ENCODE measurements at places on chromosomes 12 and 14.
A peak's percentile ranks its signal among the peaks of the same experiment; 100 is the strongest.

- DNase-seq = no peak
These were observed 24.1 kb upstream of the CRADD start for GRCh38 chr12:93653079-93653478.

GRCh38 chr14:77037215-77037937 lies 8.9 kb upstream of the IRF2BPL start:
- no peak for DNase-seq

GRCh38 chr14:65287264-65288131 lies 125.0 kb upstream of the FUT8 start:
- peak; percentile 10 for DNase-seq

- DNase-seq = no peak
These were observed 449 bp downstream of the THAP2 start for GRCh38 chr12:71664411-71665089.

DNA sequence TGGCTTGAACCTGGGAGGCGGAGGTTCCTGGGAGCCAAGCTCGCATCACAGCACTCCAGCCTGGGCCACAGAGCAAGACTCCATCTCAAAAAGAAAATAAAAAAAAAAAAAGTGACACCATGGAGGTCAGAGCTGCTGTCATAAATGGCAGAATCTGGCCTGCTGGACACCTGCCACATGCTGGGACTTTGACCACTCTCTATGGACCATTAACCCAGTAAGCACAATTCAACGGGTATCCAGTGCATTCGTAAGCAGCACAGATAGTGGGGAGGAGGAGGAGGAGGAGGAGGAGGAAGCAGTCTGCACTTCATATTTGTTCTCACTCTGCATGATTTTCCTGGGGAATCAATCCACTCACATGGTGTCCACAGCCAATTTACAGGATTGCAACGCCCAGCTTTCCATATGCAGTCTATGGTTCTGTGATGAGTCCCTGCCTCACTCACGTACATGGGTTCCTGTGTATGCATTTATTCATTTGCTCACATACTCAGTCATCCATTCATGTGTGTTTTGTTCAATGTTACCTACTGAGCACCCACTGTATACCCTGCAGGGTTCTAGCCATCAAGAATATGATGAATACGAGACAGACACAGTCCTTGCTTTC lies 326.8 kb downstream of the GLT1D1 start:
- DNase-seq = no peak

DNA sequence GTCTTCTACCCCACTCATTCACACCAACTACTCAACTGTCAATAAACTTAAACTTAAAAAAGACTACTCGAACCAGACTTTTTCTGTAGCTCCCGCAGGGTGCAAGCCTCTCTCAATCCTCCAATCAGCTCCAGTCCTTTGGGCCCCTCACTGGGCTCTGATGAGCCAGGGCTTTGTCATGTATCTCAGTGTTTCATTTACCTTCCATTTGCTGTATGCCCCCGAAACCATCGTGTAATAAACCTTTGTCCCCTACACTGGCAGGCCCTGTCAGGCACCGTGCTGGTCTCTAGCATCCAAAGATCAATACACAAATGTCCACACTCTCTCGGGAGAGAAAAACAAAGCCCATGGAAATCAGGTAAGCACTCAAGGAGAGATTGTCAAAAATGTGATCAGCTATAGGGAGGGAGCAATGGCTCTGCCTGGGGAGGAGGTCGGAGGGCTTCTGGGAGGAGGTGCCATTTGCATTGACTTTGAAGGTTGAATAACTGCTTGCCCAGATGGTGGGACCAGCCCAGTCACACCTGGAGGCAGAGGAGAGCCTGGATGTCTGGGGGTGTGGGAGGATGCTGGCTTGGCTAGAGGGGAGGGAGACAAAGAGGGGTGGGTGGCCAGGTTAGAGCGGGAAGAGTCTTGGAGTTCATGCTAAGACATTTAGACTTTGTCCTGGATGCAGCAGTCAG lies 42.1 kb upstream of the DICER1 start:
- DNase-seq = no peak

- no peak for DNase-seq
These were observed 124.0 kb downstream of the ESR2 start for GRCh38 chr14:64170181-64170580.

- DNase-seq = no peak
These were observed 11.7 kb upstream of the NAA30 start for GRCh38 chr14:57378661-57379060.

- DNase-seq = no peak
These were observed 3.8 kb upstream of the GZMH start for GRCh38 chr14:24613241-24613640.

DNA sequence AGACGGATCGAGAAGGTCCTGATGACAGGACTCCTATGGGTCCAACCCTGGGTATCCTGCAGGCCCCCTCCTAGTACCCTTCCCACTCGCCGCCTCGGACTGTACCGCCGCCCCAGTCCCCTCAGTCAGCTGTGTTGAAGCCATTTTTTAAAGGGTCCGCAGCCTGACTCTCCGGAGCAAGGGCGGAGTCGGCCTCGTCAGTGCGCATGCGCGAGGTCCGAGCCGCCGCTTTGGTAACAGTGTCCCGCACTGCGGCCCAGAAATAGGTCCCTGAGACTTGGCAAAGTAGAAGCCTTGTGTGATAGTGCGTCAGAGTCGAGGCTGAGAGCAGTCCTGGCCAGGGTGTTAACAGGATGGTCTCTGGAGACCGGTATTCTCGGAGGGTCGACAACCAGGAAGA lies 769.0 kb upstream of the ALG10B start:
- DNase-seq = no peak

- DNase-seq = no peak
These were observed 340.2 kb downstream of the AEBP2 start for GRCh38 chr12:19779395-19780056.

DNA sequence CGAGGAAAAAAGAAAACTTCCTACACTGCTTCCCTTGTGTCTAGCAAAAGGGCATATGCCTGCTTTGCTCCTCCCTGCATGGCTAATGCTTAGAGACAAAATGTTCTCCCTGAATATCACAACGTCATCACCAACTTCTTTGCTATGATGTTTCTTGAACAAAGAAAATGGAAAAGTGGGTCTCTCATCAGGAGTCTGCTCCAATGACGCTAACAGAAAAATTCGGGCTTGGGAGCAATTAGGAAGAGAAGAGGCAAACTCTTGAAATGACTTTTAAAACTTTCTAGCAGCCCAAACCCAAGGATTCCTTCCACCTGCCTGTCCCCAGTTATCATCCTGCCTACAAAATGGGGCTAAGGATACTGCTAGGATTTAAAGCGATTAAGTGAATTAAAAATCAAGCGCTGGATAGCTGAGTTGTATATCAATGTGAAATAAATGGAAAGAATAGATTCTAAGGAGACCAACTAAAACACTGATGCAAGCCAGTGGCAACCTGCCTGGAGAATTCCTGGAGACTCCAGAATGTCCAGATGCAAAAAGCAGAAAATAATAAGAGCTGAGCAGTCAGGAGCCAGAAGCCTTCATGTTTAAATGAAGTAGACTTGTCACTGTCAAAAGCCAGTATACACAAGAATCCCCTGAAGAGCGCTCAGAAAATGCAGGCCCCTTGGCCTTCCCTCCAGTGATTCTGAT lies 183.8 kb downstream of the DPF3 start:
- DNase-seq = no peak

GRCh38 chr12:15602051-15602672 lies 187.0 kb downstream of the EPS8 start:
- no peak for DNase-seq

Measured in stimulated activated CD8-positive, alpha-beta memory T cell treated with anti-CD3 and anti-CD28 coated beads, Interleukin-2, amount 100 ng/mL, for 1 hour (primary cell).